ENCODE measurements at places on chromosomes 12 and 14.

DNA sequence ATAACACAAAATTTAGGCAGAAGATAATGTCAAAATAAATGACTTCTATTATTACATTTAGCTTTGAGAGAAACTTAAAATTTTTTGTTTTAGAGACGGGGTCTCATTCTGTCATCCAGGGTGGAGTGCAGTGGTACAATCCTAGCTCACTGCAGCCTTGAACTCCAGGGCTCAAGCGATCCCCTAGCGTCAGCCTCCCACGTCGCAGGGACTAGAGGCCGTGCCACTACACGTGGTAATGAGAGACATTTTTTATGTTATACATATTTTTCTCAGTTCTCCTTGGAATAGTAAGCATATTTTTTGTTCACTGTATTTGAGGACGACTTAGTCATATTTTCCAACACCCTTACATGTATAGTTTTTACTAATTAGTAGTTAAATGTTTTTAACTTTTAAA is 21.5 kb upstream of the NUDT4 start:
- DNase-seq = no peak

DNA sequence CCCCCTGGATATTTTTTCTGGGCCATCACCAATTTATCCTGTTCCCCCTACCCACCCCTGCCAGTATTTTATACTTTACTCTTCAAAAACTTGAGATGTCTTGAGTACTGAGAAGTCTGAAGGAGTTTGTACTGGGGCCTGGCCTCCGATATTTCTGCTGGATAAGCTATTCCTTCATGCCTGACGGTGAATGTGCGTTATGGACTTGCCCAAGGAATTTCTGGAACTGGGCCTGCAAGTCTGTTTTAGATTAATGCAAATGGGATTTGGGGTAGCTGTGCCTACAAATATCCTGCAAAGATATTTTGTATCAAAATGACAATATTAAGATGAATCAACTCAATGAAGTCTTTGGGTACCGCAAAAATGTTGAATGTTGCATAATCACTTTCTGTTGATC is at the start of gene PTCSC3:
Gene PTCSC3, minus strand, starts transcription at position 199 of the 400 bp plus-strand sequence.
- no peak for DNase-seq

DNA sequence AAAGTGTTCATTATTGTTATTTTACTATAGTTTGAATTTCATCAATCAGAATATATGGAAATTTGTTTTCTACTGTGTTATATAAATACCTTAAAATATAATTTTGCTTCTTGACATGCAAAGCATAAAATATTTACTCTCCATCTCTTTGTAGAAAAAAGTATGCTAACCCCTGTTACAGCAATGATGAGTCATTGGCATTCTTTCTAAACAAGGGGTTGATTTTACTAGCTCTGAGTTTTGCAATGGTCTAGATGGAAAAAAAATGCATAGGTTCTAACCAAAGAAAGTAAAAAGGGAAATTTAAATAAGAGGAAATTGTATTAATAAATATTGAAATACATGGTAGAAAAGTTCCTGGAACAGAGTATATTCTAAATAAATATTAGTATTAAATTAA is 990.2 kb upstream of the ATXN7L3B start:
- no peak for DNase-seq

DNA sequence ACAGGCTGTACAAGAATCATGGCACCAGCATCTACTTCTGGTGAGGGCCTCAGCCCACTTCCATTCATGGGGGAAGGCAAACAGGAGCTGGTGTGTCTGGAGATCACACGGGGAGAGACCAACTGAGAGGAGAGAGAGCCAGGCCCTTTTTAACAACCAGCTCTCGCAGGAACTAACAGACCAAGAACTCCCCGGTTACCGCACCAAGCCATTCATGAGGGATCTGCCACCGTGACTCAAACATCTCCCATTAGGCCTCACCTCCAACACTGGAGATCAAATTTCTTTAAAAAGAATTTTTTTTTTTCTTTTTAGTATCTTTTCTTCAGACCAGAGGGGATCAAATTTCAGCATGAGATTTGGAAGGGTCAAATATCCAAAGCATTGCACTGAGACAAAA is 16.7 kb upstream of the AQP2 start:
- no peak for DNase-seq

DNA sequence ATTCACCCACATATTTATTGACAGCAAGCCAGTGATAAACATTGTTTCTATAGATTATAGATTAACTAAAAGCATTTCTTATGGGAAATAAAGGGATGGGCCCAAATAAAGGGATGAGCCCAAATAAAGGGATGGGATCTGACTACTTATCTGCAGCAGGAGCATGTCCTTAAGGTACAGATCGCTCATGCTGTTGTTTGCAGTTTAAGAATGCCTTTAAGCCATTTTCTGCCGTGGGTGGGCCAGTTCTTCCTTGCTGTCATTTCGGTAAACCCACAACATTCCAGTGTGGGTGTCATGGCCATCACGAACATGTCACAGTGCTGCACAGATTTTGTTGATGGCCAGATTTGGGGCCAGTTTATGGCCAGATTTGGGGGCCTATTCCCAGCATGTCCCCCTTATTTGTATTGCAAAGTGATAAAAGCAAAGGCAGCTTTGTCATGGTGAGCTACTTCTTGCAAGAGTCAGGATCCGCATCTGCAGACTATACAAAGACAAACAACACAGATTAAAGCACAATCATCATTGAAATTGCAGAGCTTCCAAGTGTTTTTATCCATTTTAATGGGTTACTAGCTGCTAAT is 700.7 kb downstream of the LRFN5 start:
- no peak for DNase-seq

DNA sequence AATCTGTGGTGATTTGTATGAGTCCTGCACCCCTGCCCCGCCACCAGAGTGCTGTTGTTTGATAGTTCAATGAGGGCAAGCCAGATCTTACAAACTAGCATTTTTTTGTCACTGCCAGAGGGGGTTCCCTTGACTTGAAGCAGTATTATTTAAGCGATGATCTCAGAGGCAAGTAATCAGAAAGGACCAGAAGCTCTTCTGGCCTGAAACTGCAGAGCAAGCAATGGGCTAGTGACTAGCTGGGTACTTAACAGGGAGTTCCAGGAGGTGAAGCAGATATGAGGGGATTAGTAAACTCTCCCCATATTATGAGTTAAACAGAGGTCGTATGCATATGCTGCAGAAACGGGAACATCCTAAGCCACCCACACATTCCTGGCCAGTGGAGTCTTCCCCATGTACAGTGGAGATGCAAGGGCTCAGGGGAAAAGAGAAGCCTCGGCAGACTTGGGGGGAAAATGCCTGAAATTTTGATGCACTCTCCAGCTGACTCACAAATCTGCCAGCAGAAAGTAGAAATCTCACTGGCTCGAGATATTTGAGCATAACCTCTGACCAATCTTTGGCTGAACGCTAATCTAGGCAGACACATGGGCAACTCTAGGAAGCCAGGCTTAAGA is 8.3 kb upstream of the CRACR2A start:
- no peak for DNase-seq

DNA sequence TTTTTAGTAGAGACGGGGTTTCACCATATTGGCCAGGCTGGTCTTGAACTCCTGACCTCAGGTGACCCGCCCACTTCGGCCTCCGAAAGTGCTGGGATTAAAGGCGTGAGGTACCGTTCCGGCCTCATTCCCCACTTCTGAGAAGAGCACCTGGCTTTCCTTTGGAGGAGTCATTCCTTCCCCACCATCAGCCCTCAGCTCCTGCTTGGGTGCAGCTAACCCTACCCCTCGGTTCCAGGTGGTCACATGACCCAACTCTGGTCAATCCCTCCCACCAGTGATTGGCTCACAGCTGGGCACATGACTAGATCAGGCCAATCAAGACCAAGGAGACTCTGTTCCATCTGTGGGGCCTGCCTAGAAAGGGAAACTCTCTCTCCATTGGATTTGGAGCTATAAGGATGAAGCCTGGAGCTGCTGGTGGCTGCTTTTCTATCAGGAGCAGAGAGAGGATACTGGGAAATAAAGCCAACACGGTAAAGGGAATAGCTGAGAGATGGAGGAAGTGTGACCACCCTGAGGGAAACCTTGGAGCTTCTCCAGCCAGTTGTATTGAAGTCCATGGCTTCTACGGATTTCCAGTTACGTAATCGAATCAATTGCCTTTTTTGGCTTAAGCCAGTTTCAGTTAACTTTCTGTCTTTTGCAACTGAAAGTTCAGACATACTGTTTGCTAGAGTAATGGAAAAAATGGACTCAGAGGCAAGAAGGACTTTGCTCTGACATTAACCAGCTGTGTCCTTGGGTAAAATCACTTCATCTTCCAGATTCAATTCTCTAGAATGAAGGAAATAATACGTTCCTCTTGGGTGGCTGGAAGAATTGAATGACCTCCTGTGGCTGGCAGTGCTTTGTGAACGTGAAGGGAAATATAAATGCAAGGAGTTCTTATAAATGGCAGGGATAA is 19.7 kb upstream of the IFT81 start:
- DNase-seq = no peak

GRCh38 chr12:6205761-6206160 is 5.6 kb downstream of the CD9 start:
- DNase-seq = no peak

GRCh38 chr12:57005980-57006808 is at the start of gene ZBTB39:
TSS of gene ZBTB39 (minus strand) at chr12:57006546. CDS start at chr12:57004917, 1,629 bp downstream.
- peak; percentile 50 for DNase-seq

GRCh38 chr12:80954857-80955520 is 17.3 kb upstream of the LIN7A start:
- DNase-seq = no peak

DNA sequence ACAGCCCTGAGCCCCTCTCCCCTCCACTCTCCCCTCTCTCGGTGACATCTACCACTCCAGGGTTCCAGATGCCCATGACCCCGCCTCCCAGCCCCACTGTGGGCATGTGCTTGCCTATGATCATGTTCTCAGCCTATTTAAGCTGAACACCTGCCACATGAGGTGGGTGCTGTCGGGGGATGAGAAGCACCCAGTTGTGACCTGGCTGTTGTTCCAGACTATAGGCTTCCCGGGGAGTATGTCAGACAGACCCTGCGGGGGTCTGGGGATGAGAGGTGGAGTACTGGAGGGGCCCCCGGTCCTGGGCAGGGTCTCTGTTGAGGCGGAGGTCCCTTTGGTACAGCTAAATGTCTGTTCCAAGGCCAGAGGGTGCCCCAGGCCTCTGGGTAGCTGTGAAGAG is 6.0 kb downstream of the VSX2 start:
- no peak for DNase-seq

GRCh38 chr14:85575617-85575898 is 45.6 kb downstream of the FLRT2 start:
- DNase-seq = no peak

DNA sequence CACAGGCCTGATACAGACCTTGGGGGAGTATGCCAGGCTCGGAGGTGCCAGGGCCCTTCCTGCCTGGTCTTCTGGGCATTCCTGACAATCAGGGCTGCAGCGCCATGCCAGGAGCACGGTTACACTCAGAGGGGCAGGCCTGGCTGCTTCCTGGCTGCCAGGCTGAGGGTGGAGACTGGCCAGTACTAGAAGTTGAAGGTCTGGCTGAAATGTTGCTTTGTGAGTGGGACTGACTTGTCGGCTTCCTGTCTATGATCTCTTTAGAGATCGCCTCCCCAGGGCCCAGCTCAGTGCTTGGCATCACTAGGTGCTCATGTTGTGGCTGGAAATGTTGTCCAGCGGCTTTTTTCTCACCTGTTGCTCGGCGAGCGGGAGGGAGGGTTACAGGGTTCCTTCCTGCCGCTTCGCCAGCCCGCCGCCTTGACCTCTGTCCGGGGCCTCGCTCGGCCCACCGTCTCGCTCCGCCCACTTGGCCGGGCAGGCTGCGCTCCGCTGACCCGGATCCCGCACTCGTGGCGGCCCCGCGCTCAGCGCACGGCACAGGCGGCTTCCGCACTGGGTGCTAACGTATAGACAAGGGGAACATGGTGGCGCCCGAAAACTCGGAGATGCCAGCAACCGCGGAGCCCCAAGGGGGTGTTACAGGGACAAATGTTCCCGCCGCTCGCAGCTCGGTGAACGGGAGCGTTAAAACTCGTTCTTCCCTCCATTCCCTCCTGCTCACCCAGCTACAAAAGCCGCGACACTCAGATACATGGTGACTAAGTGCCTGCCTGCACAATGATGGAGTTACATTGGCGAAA is 32.6 kb downstream of the PAPLN start:
- no peak for DNase-seq

- DNase-seq = no peak
These were observed 3.1 kb downstream of the DIP2B start for GRCh38 chr12:50507930-50508329.

- DNase-seq = no peak
These were observed 32.7 kb downstream of the NT5DC3 start for GRCh38 chr12:103808239-103808880.

DNA sequence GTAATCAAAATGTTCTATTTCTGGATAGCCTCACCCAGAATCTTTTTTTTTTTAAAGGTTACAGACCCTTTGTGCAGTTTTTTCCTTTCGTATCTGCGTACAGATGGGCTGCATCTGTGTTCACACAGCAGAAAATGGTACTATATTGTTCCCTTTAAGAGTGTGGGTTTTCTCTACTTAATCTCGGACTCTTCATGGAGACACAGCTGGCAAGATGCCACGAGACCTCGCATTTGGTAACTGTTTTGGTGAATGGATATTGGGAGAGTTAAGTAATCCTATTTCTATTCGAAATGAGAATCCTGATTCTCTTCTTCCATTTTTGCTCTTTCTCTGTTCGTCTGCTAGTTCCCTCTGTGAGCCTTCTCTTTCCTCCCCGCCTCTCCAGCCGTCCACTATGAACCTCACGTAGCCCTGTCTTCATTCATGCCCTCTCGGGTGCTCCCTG is 85.7 kb downstream of the SAMD4A start:
- no peak for DNase-seq

GRCh38 chr12:4091016-4091743 is 182.4 kb upstream of the CCND2 start:
- DNase-seq = no peak

- no peak for DNase-seq
These were observed 61.7 kb upstream of the VRK1 start for GRCh38 chr14:96735526-96735925.

- no peak for DNase-seq
These were observed 94.7 kb downstream of the GALC start for GRCh38 chr14:87898301-87898700.

- DNase-seq = no peak
These were observed 274.2 kb downstream of the PDZRN4 start for GRCh38 chr12:41462312-41462711.

DNA sequence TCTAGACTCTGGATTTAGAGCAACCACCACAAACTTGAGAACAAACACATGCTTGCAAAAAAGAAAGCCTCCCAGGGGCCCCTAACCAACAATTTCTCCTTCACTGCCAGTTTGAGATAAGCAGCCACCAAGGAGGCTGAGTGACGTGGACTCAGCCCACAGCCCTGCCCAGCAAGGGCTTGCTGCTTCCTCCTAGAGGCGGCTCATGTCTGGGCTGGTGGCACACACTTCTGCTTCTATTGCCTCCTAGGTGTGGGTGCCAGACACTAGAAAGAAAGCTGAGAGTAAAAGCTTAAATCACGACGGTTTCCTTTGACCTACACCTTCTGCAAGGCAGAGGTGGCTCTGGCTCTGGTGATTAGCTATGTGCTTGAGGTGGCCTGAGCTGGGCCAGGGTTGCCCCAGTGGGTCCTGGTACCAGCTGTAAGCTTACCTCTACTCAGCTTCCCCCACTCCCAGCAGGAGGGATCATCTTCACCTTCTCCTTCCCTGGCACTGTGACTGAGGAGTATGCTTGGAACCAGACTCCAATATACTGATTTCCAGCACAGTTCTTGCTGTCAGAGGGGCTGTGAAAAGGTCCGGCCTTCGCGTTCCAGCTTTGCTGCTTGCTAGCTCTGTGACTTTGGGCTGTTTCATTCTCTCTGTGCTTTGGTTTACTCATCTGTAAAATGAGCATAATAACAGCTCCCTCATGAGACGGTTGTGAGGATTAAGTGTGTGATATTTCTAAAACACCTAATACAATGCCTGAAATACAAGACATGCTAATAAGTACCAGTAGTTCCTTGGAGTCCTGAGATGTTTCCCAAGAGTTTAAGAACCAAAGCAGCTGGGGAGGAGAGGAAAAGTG is 89.7 kb upstream of the PARP11 start:
- DNase-seq = no peak

Measured in amygdala (tissue), 56 donors.